Epithelial cell of prostate (primary cell): ENCODE measurements at places on chromosomes 1 and 21.

GRCh38 chr1:167737169-167737568 is 15.4 kb downstream of the MPZL1 start:
- no peak for DNase-seq

- DNase-seq: no peak
Observed at GRCh38 chr1:89457046-89457445, 67.6 kb upstream of the LRRC8B start.

DNA sequence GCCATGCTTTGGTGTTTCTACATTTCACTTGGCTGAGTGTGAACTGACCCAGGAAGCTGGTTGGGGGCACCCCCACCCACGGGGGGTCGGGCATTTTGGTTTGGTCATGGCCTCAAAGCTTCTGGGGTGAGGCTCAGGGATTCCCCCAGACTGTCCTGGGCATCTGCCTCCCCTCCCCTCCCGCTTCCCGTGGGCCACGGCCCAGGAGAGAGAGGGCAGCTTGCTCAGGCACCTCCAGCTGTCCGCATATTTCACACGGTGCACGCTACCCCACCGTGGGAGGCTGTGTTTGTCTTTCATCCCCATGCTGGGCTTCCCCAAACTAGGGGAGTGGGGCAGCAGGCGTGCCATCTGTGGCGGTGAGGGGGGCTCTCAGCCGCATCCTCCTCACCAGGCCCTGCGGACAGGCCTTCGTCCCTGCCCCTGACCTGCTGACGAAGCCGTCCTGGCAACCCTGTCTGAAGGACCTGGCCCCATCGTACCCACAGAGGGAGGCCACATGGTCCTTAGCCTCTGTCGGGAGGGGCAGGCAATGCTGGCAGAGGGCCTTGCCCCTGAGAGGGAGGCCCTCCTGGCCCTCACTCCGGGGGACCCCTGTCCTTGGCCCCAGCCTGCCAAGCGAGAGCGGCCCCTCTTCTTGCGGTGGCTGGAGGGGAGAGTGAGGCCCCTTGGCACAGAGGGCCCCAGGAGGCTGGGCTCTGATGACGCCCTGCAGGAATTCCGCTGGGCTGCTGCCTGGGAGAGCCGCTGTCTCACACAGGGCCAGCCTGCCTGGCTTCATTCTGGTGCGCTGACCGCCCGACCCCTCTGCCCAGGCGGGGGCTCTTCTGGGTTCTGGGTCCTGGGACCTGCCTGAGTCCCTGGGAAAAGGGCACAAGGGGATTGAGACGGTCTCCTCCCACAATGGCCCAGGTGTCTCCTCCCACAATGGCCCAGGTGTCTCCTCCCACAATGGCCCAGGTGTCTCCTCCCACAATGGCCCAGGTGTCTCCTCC is 22.1 kb downstream of the TP73 start:
- DNase-seq: no peak

DNA sequence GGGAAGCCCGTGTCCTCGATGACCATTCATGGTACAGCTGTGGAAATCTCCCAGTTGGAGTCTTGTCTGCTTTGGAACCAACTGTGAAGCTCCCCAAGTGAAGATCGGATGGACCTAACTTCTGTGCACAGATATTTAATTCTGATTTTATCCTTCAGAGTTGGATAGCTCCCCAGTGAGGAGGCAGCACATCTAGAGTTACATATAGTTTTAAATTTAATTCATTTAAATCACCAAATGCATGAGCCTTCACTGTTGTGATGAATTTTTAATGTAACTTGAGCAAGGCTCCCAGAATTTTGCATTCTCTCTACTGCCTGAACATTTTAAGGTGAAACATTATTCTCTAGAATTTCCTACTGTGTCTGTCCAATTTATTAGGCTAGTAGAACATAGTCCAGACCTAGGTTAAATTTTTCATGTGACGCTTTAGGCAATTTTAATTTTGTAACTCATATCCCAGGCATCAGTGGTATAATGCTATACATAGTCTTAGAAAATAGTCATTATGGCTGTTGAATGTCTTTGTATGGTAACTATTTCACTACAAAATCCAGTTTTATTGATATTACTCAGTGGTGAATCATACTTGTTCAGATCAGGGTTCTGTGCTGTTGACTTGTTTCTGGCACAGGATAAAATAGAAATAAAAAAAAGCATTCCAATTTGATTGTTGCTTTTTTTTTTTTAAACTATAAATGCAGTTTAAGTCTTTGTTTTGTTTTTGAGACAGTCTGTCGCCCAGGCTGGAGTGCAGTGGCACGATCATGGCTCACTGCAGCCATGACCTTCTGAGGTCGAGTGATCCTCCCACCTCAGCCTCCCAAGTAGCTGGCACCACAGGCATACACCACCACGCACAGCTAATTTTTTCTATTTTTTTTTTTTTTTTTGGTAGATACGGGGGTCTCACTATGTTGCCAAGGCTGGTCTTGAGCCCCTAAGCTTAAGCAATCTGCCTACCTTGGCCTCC is 66.9 kb downstream of the PRDM2 start:
- peak; percentile 16 for DNase-seq

GRCh38 chr1:226268421-226269124 is 40.4 kb downstream of the LIN9 start:
- DNase-seq: no peak

- peak; percentile 40 for DNase-seq
Observed at GRCh38 chr21:39033878-39034589, 149.2 kb downstream of the PSMG1 start.

DNA sequence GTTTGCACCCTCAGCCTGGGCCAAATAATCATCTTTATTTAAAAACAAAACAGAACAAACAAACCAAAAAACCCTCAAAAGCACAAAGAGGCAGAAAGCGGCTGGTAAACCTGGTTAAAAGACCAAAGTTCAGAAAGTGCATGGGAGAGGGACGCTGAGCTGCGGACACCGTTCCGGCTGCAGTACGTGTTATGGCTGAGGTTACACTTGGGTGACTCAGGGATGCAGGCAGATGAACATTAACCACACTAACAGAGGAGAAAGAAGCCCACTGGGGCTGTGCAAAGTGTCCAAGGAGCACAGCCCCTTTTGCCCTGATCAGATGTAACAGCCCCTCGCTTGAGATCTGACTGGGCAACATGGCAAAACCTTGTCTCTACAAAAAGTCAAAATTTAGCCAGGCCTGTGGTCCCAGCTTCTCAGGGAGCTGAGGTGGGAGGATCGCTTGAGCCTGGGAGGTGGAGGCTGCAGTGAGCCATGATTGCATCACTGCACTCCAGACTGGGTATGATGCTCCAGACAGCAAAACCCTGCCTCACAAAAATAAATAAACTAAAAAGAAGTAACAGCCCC is 28.3 kb downstream of the GPR157 start:
- DNase-seq: no peak

GRCh38 chr1:27672750-27673112 is 739 bp upstream of the IFI6 start:
- no peak for DNase-seq

DNA sequence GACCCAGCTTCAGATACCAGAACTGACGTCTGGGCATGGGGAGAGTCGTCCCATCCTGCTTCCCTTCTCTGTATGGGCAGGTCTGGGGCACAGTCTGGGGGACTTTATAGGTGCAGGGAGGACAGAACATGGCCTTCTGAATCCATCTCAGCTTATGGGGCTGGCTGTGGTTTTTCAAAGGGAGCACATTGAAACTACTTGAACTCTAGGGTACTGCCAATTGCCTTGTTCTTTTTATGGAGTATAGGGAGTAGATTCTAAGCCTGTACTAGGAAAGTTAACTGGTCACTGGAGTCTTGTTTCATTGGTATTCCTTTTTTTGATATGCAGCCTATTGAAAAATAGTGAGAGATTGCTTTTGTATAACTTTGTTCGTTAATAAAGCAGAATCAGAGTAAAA is 90.2 kb downstream of the ATP5PO start:
- DNase-seq: no peak

DNA sequence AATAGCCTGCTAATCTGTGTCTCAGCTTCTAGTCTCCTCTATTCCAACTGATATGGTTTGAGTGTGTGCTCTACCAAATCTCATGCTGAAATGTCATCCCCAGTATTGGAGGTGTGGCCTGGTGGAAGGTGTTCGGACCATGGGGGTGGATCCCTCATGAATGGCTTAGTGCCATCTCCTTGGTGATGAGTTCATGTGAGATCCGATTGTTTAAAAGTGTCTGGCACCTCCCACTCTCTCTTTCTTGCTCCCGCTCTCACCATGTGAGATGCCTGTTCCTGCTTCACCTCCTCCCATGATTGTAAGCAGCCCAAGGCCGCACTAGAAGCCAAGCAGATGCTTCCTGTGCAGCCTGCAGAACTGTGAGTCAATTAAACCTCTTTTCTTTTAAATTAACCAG is 73.5 kb upstream of the CAMK1G start:
- no peak for DNase-seq

DNA sequence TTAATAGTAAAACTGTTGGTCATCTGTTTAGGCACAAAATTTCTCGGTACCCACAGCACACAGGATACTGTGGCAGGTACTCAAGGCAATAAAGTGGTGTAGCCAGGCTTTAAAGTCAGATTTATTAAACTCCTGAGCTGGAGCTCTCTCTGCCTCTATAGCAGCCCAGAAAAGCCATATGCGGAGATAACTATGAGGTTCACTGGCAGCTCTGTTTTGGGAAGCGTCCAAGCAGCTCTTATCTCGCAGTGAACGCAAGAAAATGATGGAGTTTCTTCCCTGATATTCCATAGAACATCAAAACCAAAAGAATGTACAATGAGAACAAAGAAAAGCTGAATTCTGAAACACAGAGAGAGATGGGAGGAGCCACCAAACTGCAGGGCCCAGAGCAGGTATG is 248.3 kb downstream of the C1orf94 start:
- no peak for DNase-seq

- DNase-seq: no peak
Observed at GRCh38 chr1:93076268-93076667, 2.8 kb upstream of the MTF2 start.

DNA sequence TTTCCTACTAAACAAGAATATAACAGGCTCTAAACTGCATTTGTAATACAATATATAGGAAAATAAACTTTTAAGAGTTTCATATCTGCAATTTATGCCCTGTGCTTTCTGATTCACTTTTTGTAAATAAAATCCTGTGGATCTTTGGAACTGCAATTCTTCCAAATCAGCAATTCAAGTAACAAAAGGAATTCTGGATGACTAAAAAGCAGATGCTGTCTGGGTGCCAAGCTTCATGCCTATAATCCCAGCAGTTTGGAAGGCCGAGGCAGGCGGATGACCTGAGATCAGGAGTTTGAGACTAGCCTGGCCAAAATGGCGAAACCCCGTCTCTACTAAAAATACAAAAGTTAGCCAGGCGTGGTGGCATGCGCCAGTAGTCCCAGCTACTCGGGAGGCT is 6.3 kb downstream of the NME7 start:
- DNase-seq: no peak

DNA sequence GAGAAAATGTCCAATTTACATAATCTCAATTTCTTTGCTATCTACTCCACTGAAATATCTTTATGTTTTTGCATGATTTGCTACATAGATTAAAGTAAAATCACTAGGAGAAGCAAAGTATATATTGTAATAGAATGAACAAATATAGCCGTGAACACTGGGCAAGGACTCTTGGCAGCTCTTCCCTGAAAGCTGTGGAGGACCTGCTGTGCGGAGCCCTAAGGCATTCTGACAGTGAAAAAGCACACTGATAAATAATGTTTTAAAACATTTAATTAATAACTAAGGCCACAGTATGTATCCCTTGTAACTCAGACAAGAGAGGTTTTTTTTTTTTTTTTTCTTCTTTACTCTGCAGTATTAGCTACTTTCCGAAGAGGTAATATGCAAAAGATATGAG is 256.1 kb upstream of the DPYD start:
- no peak for DNase-seq

DNA sequence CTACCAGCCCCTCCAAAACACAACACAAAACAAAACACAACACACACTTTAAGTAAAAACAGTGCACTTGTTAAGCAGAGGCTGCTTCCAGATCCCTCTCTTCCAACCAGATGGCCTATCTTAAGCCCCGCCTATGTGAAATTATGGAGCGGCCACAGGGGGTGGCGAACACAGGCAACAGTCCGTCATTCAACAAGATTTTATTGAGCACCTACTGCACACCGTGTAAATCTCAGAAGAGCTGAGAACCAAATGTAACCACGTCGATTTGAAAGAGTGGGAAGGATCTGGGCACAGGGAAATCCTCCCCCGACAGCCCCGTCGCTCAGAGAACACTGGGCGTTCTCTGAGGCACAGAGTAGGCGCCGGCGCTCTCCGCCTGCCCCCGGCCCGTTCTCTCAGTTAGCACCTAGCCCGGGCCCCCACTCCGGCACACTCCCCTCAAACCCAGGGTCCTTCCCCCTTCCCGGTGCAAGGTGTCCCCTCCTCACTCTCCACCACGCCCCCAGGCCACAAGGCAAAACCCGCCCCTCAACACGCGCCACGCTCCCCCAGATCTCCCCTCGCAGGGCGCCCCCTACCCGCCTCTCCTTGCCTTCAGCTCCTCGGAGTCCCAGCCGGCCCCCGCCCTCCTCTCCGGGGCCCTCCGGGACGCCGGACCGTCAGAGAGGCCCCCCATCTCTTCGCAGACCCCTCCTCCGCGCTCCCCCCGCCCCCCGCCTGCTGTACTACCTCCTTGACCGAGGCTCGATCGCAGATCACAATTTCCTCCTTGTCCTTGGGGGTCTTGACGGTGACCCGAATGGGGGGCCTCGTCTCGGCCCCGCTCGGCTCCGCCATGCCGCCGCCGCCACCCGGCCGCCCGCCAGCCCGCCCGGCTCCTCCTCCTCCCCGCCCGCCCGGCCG is 483 bp downstream of the UBQLN4 start:
- no peak for DNase-seq

DNA sequence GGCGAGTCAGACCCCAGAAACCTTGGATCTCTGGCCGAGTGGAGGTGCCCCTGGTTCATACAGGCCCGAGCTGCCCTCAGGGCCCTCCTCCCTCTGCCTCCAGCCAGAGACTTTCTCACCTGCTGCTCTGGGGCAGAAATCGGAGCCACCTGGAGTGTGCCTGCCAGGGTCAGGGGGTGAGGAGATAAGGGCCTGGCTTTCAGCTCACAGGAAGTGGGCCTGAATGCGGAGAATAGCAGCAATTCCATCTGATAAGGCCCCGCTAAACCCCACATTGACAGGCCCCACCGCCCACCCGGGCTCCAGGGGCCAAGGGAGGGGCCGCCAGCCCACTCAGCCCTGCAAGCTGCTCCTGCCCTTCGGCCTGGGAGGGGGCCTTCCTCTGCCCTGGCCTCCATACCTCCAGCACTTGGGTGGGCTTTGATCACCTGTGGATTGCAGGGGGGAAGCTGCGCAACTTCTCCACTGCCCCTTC is 123.7 kb upstream of the ARHGEF16 start:
- no peak for DNase-seq

GRCh38 chr1:28248273-28249012 is 10.9 kb upstream of the SESN2 start:
- DNase-seq: no peak

- DNase-seq: no peak
Observed at GRCh38 chr1:110308247-110308646, 30.9 kb upstream of the RBM15 start.

GRCh38 chr1:185825556-185825955 is 91.4 kb downstream of the HMCN1 start:
- DNase-seq: no peak

GRCh38 chr1:197481101-197481500 is 213.0 kb downstream of the CRB1 start:
- DNase-seq: no peak

GRCh38 chr1:47755101-47755990 is 241.8 kb downstream of the TRABD2B start:
- DNase-seq: no peak
